ENCODE measurements at places on chromosomes 12 and 14.

DNA sequence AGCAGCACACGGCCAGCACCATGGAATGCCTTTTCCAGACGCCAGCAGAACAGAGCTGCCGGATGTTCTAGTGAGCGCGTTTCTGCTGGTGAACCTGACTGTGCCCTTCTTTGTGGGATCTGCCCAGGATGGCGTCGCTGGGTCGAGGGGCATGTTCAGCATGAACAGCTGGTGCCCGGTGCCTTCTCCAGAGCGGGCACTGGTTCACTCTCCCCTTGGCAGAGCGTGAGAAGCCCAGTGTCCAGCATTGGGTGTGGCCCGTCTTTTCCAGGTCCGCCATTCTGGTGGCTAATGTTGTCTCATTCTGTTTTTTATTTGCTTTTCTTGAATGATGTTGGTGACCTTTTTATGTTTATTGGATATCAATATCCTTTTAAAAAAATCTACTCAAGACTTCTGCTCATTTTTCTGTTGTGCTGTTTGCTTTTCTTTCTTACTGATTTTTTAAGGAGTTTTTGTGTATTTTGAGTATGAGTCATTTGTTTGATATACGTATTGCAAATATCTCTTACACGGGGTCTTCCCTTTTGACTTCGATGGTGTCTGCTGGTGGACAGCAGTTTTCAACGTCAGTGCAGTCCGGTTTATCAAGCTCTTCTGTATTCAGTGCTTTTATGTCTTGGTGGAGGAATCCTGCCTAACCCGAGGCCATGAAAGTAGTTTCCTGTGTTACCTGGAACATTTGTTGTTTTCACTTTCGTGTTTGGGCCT lies 74.3 kb downstream of the ADGRD1 start:
- DNase-seq, result no peak

- DNase-seq, result peak; percentile 61
Observed at GRCh38 chr12:46470036-46470627, 97.6 kb upstream of the SLC38A2 start.

DNA sequence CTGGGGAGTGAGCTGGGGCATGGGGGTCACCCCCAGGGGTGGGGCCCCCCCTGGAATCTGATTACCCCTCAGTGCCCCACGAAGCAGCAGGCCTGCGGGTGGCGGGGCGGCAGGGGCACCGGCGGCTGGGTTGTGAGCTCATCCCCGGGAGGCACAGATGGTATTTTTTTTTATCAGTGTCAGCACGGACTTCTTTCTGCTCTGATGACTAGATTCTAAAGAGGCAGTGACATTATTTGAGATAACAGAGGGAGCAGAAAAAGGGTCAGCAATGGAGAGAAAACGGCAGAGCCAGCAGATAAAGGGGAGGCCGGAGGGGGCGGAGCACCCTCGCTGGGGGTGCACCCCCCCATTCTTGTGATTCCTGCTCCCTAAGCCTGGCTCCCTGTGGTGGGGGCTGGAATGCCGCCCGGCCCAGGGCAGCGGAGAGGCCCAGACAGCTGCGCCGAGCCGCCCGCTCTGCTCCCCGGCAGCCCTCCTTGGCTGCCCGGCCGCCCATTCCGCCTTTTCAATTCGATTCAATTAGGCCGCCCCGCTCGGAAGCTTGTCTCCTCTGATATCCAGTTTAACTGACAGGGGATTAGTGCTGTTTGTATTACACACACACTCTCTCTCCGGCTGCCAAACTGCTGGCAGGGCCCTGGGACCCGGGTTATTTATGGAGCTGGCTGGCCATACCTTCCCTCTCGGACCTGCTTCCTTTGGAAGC lies 32.9 kb downstream of the MVK start:
- no peak for DNase-seq

- no peak for DNase-seq
Observed at GRCh38 chr12:99152337-99152736, 495.2 kb upstream of the GARIN6 start.

DNA sequence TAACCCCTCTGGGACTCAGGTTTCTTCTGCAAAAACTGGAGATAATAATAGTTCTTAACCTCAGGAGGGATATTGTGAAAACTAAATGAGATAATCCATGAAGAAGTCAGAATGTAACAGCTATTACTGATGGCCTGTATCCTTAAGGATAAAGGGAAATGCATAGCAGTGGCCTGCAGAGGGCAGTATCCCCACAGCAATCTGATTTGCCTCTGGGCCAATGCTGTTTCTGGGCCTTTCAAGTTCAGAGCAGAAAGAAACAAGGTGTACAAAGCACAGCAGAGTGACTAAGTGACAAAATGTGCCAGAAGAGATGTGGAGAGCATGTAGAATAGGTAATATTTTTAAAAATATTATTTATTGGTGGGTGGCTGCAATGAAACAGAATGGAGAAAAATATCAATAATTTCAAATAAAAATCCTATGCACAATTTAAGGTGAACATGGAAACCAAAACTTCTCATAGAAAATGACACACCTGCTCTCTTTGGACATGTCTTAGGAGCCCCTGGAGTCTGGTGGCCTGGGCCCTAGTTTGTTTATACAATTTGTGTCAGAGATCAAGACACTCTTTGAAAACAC lies 90.3 kb downstream of the C12orf75 start:
- DNase-seq, result peak; percentile 63

- peak; percentile 3 for DNase-seq
Observed at GRCh38 chr14:99315197-99315596, 43.2 kb upstream of the BCL11B start.

GRCh38 chr14:88823968-88824313 lies 510 bp upstream of the TTC8 start:
- no peak for DNase-seq

DNA sequence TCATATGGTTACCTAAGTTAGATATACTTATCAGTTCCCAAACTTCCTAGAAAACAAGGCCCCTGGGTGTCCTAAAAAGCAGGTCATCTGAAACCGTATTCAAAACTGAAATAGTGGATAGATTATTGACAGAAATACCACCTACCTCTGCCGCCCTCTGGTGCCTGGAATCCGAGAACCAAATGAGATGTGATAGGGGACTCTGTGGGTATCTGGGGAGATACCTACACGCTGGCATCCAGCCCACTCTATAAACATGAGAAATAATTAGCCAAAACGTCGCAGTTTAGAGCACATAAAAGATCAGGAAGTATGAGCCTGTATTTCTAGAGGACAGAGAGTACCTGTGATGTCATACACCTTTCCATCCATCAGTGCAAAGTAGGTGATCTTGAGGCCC lies 4.4 kb downstream of the ORMDL2 start:
- no peak for DNase-seq

Measured in inflammatory macrophage (primary cell).